ENCODE measurements at places on chromosomes 16 and 17.

- DNase-seq: no peak
Observed at GRCh38 chr16:64933885-64934284, 188.0 kb downstream of the CDH11 start.

DNA sequence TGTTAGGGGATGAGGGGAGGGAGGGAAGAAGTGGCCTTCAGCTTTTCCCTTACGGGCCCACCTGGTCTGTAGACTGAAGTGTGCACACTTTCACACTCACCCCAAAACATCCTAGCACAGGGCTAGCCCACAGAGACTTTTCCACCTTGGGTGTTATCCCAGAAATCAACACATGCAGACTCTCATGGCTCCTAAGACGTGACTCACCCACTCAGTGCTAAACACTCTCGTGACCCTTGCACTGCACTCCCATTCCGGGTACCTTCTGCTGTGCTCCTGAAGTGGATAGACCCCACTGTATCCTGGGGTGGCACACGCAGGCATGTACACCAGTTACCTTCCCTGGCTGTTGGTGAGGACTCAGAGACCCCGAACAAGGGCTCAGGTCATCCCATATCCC is 23.0 kb upstream of the ABCC3 start:
- no peak for DNase-seq

- no peak for DNase-seq
Observed at GRCh38 chr17:4514779-4515178, 16.1 kb downstream of the SPNS2 start.

- DNase-seq: no peak
Observed at GRCh38 chr17:82691714-82692113, 6.8 kb downstream of the RAB40B start.

DNA sequence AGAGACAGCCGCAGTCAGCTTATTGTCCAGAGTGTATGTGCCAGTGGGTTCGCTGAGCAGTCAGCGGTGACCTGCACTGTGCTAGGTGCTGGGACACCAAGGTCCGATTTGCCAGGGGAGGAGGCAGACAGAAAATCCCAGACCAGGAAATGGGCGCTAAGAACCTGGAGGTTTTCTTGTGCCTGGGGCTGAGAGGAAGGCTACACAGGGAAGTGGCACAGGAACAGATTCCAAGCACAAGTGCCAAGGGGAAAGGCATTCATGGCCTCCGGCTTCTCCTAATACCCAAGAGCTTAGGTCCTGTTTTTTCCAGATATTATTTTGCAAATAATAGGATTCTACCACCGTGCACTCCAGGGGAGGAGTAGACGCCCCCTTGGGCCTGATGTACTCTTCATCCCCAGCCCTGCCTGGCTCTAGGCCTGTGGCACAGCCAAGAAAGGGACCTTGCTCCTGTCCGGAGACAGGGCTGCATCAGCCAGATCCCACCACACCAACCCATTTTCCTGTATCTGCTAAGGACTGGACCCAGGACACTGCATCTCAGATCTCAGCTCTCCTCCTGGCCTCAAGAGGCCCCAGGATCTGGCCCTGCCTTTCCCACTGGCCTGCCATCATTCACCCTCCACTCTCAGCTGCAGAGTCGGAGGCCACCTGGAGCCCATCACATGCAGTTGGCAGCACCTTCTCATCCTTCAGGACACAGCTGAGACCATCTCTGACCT is 187.2 kb downstream of the NTN1 start:
- no peak for DNase-seq

DNA sequence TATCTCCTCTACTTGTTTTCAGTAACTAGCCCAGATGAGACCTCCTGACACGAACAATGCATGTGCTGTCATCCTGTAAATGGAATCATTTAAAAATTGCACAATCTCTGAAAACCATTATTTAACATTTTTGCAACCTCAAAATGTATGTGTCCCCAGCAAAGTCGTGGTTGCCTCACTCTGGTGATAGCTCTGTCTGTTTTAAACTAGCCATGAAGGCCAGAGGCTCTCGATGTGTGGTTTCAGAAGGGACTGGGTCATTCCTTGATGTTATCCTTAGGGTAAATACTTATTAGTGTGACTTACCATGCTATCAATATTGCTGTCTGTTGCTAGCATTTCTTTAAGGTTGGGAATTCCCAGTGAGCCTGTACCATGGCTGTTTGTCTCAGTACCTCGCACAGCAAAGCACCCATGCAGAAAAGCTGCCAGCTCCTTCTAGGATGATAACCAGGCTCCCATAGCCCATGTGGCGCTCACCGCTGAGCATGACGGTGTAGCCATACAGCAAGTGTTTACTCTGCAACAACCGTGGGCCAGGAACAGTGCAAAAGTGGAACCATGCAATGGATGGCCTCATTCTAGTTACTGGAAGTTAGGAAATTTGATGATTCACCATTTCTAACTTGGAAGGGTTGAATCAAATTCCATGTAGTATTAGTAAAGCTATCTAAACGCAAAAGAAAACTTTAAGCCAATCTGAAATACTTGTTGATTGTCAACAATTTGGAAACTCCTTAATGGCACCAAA is 2.9 kb upstream of the PGS1 start:
- no peak for DNase-seq

- DNase-seq: no peak
Observed at GRCh38 chr16:72561-73548, at the start of gene RHBDF1. Gene RHBDF1, minus strand, starts transcription at chr16:72631. Its CDS starts 7,616 bp downstream, at chr16:65015.
